ENCODE measurements at places on chromosomes 5 and 9.

DNA sequence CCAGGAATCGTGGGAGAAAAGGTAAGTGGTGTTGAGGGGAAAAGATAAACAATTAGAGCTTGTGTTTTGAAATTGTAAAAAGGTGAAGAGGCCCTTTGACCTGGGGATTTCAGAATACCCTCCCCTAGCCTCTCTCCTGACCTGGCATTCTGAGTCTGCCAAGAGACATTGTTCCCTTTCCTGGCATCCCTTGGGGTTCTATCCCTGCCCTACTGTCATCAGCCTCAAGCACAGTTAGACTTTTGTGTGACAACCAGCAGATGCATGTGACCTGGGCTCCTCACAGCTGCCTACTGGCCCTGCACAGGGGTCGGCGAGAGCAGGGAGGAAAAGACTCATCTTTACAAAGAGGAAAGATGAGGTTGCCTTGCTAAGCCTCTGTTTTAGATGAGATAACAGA is 72.2 kb upstream of the ORM1 start:
- no peak for DNase-seq

GRCh38 chr5:45334939-45335338 is 361.2 kb downstream of the HCN1 start:
- no peak for DNase-seq

GRCh38 chr9:92141144-92142129 is 26.2 kb upstream of the SPTLC1 start:
- no peak for DNase-seq

DNA sequence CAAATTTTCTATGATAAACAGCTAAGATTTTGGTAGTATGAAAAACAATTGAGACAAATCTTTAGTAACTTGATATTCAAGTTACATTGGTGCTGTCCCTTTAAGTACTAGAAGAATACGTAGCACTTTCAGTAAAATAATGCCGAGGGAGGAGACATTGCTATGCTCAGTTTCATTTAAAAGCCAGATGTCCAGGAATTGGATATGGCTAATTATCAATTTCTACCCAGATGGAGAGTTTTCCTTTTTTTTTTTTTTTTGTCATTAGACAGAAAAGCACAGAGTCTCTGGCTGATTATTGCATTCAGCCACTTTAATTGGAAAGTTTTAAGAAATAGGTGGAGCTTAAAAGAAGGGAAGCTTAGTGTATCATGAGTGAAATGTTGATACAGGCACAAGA is 40.4 kb upstream of the APC start:
- no peak for DNase-seq
